Muscle of arm (tissue), 14 donors: ENCODE measurements at places on chromosomes 12 and 14. TPM values are rescaled to one million over a fixed set of nuclear protein-coding genes. Genes with fewer than 3 reads are reported as not detected.

The RACGAP1 gene
- polyA plus RNA-seq = 36.2 TPM

DNA sequence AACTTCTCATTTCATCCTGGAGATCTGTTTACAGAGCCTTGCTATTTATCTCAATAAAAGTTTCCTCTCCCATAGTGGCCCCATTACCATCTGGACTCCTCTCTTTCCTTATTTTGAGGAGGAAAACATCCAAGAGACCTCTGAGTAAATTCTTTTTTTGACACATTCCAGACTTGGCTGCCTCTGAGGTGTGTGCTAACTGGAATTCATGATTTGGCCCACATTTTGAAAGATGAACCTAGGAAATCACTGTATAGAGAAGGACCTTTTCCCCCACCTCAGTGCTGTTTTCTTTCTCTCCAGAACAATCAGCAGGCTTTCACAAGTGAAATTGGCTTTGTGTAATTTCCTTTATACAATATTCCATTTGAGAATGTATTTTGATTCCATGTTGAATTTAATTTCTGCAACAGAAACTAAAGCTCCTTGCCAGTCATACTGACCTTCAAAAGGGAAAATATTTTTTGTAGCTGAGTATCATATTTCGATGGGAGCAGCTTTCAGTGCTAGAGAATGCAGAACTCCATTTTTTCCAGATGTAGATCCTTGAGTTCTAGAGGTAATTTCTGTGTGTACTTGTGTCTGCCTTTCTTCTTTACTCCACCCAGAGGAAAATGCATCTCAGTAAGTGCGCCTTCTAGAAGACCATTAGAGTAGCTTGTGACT is 244.9 kb upstream of the RGS6 start:
- no peak for DNase-seq

DNA sequence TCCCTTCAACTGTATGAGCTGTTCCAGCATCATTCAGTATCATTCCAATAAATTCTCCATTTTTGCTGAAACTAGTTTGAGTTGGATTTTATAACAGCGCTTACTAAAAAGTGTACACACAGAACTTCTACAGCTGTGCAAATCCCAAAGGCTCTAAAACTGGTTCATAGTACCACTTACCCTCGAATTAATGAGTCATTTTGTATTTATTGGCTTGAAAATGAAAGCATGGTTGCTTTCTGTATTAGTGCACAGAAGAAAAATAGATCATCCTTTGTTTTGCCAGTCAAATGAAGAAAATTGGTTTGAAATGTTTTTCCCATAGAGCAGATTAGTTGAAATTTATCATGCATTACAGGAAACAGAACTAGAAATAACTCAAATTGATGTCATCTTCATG is 268.3 kb upstream of the CPNE8 start:
- DNase-seq = peak; percentile 66

DNA sequence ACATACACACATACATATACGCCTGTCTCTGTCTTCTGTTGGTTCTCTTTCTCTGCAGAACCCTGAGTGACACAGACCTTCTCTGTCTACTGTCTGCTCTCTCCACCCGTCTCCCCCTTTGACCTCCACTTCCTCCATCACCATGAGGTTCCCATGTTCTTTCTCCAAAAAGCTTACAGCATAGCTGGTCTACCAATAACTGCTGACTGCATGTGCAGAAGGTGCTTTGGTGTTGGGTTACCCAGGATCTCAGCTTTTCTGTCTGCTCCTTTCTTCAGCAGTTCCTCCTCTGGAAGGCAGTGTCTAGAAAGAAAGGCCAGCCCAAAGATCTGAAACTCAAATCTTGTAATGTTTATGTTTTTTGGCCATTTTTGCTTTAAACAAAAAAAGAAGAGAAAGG is 125.6 kb downstream of the SMOC1 start:
- DNase-seq = no peak
